Stimulated activated CD8-positive, alpha-beta memory T cell treated with anti-CD3 and anti-CD28 coated beads, Interleukin-2, amount 100 ng/mL, for 1 hour (primary cell): ENCODE measurements at places on chromosomes 2 and 18.

DNA sequence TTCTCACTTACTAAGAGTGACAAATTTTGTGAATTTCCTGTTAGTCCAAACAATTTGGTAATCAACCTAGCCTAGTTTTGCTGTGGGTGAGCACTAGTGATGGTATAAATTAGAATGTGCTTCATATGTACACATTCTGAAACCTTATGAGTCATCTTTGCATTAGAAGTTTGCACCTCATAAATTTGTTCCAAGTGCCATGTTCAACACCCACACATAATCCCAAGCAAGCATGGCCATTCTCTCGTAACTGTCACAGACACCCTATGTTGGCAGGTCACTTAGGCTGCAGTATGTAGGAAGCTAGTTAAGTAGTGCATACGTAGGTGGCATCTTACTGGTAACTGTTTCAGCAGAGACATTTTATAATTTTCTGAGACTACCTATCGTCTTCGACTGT, 46.9 kb downstream of the NAB1 start:
- DNase-seq: no peak

GRCh38 chr2:107548216-107548615, 278.5 kb upstream of the RGPD4 start:
- no peak for DNase-seq

GRCh38 chr2:85888020-85888683, 638 bp downstream of the ST3GAL5 start:
- DNase-seq: no peak

DNA sequence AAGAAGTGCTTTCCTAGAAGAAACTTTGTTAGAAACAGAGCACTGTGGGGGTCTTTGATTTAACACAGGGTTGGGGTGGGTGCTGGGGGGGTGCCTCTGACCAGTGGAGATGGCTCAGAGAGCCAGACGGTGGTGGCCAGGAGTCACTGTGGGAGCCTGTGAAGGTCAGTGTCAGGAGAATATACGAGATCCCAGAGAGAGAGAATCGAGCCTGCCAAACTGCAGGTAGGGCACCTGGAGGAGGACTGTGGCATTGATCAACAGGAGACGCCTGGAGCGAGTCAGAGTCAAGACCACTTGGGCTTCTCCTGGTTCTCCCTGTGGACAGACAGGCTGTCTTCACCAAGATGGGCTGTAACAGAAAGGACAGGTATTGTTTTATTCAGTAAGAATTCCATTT, 136.5 kb upstream of the TWIST2 start:
- no peak for DNase-seq

- no peak for DNase-seq
Observed at GRCh38 chr2:84487298-84487996, 28.4 kb upstream of the SUCLG1 start.

GRCh38 chr2:7691961-7692656, 774.9 kb downstream of the RNF144A start:
- no peak for DNase-seq

DNA sequence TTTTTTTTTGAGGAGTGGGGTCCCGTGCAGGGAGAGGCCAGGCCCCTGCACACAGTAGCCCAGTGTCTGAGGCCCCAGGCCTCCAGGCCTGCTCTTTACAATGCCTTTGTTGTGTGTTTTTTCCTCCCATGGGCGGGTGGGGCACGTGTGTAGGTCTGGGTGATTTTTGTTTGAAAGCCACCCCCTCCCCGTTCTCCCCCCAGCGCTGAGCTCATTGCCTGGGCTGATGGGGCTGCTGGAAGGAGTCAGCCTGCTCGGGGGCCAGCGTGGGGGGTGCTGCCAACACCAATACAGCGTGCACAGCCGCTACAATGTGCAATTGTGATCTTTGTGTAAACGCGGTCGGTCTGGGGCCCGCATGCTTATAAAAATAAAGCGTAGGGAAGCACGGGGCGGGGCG, 142.7 kb downstream of the DYSF start:
- no peak for DNase-seq

GRCh38 chr2:113124181-113124961, 3.0 kb upstream of the IL1RN start:
- no peak for DNase-seq

DNA sequence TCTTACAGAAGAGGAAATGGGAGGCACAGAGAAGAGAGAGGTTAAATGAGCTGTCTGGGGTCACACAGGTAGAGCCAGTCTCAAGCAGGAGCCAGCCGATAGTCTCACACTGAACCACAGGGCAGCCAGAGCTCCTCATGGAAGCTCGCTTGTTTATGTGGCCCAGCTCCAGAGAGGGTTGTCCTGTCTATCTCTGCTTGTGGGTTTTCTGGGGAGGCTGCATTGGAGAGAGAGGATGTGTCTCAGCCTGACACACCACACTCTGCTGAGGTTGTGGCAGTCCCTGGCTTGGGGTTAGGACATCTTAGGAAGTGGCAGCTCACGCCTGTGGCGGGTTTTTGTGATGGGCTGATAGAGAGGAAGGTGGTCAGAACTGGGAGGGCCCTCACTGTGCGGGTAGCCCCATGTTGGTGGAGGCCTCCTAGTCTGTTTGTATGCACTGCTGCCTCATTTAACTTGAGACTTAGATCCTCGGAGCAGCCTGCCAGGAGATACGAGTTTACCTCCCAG, 52.3 kb downstream of the TCF7L1 start:
- DNase-seq: no peak

DNA sequence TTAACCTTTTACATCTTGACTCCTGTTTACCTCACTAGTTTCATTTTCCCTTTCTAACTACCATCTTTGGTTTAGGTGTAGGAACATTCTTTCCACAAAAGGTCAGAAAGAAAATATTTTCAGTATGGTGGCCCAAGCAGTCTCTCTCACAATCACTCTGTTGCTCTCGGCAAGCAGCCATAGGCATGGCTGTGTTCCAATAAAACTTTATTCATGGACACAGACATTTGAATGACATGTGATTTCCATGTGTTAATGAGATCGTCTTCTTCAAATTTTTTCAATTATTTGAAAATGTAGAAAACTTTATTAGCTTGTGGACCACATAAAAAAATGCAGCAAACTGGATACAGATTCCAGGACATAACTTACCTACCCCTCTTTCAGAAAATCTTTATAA, 109.7 kb upstream of the CNTNAP5 start:
- DNase-seq: no peak

DNA sequence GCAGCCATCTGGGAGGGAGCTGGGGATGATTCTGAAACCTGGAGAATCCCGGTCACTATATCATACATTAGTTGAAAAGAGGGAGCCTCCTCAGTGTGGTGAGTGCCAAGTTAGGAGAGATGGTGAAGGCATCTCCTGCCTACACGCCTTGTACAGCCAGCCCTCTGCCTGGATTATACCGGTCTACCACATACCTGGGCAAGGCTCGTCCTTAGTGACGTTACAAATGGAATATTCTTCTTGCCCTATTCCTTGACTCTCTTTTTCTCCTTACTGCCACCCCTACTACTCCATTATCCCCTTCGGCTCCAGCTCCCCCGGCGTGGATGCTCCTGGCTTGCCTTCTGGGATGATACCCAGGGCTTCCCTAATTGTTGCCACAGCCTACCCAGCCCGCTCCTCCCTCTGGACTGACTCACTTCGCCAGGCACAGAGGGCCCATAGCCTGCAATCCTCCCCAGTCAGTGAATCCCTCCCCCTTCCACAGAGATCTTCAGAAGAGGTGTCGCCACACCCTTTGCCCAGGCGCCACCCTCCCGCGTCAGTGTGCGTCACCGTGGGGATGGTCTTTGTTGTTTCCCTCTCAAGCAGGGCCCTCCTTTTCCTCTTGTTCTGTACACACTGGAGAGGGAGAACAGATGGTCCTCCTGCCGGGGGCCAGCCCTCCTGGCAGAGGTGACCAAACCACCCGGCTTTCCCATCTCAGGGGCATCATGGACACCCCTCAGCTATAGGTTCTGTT, 115.2 kb upstream of the EPAS1 start:
- DNase-seq: no peak

- DNase-seq: no peak
Observed at GRCh38 chr2:178263159-178263860, 69.0 kb downstream of the OSBPL6 start.

- no peak for DNase-seq
Observed at GRCh38 chr2:62724886-62725711, 19.6 kb downstream of the EHBP1 start.

DNA sequence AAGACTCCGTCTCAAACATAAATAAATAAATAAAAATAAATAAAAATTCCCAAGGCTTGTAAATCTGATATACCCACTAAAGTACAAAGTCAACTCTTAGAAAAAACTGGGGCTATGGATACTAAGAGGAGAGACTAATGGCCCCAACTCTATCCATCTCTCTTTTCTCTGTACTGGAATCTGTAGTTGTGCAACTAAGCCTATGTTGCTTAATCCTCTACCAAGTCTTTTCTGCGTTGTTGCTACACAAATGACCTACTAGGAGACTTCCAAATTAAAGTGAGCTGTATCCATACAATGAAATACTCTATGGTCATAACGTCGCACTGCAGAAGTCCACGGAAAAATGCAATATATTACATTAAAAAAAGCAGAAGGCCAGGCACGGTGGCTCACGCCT, 8.1 kb downstream of the MRPS5 start:
- DNase-seq: no peak

GRCh38 chr2:39399570-39399969, 37.5 kb downstream of the MAP4K3 start:
- no peak for DNase-seq

GRCh38 chr2:241068942-241069810, 32.9 kb downstream of the MTERF4 start:
- DNase-seq: no peak

GRCh38 chr18:80198391-80198790, 48.9 kb downstream of the PARD6G start:
- no peak for DNase-seq

DNA sequence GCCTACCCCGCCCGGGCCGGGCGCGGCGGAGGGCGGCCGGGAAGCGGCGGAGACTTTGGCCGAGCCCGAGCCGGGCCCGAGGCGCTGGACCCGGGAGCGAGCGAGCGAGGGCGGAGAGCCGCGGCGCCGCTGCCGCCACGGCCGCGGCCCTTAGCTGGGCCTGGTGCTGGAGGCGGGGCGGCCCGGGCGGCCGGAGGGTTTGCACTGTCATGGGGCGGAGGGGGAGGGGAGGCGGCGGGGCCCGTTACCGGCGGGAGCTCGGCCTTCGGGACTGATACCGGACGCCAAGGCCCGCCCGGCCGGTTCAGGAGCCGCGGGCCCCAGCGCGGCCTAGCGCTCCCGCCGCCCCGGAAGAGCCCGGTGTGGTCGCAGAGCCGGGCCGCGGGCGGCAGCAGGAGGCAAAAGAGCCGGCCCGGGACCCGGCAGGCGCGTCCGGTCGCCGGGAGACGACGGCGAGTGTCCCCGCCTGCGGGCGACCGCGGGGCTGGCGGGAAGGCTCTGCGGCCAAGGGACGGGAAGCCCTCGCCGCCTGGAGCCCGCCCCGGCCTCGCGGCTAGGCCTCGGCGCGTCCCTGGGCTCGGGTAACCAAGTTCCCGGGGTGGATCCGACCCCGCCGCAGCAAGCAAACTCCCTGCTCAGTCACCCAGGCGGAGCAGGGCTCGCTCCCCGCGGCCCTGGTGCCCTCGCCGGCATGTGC, 697 bp downstream of the KCMF1 start:
- DNase-seq: peak; percentile 31

DNA sequence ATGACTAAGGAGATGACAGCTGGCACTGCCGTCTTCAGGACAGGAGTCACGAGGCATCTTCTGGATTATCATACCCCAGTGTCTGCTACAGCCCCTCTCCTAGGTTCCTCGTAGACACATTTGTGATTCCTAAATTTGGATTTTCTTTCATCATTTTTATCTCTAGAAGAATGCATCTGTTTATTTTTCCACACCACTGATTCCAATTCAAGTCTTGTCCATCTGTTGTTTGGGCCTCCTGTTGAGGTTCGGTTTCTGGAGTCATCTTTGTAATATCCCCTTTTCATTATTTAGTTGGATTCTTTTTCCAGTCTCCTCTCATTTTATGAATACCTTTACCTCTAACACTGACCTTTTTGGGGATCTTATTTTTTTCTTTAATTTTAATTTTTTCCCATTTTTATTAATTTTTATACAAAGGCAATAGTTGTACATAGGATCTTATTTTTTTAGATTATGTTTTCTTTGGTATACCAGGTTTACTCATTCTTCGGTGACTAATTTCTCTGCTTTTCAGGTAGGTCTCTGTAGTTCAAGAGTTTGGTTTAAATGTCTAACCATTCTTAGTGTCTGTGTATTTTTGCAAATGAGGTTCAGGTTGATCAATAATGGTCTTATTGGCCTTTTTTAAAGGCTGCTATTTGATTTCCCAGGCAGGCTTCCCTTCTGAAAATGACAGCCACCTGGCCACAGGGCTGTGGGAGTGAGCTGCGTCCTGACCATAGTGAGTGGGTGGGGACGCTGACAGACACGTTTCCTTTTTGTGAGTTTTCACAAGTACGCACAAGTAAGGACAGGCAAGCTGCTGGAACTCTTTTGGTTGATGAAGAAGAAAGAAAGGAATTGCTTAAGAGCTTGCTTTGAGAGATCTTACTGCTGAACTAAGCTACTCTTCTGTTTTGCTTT, 34.5 kb downstream of the FARP2 start:
- DNase-seq: no peak

- no peak for DNase-seq
Observed at GRCh38 chr18:9103376-9103873, 926 bp downstream of the NDUFV2 start.

DNA sequence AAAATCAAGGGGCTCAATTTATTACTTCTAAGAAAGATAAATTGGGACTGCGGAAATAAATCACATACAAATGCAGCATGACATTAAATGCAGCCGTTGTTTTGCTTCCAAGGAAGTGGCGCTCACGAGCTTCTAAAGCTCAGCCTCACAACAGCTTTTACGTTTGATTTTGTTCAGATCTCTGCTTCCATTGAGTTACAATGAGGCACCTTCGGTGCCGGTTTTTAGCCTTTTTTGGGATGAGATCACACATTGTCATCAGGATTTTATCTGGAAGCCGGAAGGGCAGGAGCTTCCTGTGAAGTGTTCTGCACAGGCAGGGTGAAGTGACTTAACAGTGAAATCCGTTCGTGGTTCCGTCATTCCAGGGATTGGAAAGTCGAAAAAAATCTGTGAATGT, 209.8 kb downstream of the DCDC2C start:
- no peak for DNase-seq

GRCh38 chr2:72781480-72781879, 44.4 kb downstream of the EXOC6B start:
- no peak for DNase-seq

GRCh38 chr2:24362253-24362652, 1.9 kb upstream of the ITSN2 start:
- no peak for DNase-seq

DNA sequence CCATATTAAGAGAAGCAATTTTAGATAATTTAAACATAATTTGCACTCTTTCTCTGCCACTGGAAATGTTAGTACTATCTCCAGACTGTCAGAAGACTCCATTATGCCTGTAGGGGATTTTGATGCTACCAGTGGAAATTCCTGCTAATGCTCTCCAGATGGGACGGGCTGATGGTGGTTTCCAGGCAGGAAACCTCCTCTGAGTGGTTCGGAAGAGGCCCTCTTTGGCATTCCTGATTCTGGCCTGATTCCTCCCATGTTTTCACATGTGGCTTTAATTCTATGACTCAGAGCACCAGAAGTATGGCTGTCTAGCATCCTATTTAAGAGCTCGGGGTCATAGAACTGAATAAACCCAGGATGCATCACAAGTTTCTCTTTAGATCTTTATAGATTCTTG, 70.9 kb upstream of the ST6GAL2 start:
- no peak for DNase-seq

GRCh38 chr18:55286257-55286825, 301.7 kb downstream of the TCF4 start:
- DNase-seq: no peak

GRCh38 chr2:217938036-217938435, 64.8 kb downstream of the TNS1 start:
- no peak for DNase-seq

GRCh38 chr18:78640246-78640995, 339.2 kb upstream of the SALL3 start:
- DNase-seq: no peak

GRCh38 chr18:51135795-51136194, 61.7 kb downstream of the MEX3C start:
- no peak for DNase-seq
